CD4-positive, alpha-beta T cell (primary cell): ENCODE measurements at places on chromosomes 6 and 20. TPM values are rescaled to one million over a fixed set of nuclear protein-coding genes. Genes with fewer than 3 reads are reported as not detected.

- H3K27me3 ChIP-seq, result no peaks in the 10 kb centered on the region
- no peak overlapping the region for H3K4me3 ChIP-seq
- H3K36me3 ChIP-seq, result no peaks in the 10 kb centered on the region
- H3K4me1 ChIP-seq, result no peaks in the 10 kb centered on the region
- no peak overlapping the region for H3K27ac ChIP-seq
Observed at GRCh38 chr20:39195582-39196021, 233.5 kb downstream of the DHX35 start.

GRCh38 chr6:34424200-34425131, 1.4 kb downstream of the RPS10 start:
- no peak overlapping the region for H3K27ac ChIP-seq
- DNase-seq, result no peak
- H3K4me3 ChIP-seq, result peak overlapping the region; percentile 75
- peaks cover 52% of the 10 kb centered on the region for H3K36me3 ChIP-seq
- H3K27me3 ChIP-seq, result no peaks in the 10 kb centered on the region
- peaks cover 37% of the 10 kb centered on the region for H3K4me1 ChIP-seq

DNA sequence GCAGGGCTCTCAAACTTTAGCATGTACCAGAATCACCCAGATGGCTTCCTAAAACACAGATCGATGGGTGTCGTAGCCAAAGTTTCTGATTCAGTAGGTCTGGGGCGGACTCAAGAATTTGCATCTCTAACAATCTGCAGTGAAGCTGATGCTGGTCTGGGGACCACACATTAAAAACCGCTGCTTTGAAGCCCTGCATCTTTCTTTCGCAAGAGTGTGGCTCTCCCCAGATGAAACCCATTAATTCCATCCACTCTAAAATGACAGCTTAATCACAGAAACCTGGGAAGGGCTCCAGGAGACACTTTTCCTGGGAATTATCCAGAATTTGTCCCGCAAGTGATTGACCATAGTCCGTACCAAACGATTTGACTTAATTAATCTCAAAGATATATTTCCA, 319.8 kb upstream of the PLCB4 start:
- H3K27me3 ChIP-seq, result no peaks in the 10 kb centered on the region
- no peaks in the 10 kb centered on the region for H3K36me3 ChIP-seq
- no peak for DNase-seq
- H3K4me3 ChIP-seq, result no peak overlapping the region
- H3K4me1 ChIP-seq, result no peaks in the 10 kb centered on the region

- no peak overlapping the region for H3K4me3 ChIP-seq
- peaks cover 53% of the 10 kb centered on the region for H3K36me3 ChIP-seq
- no peaks in the 10 kb centered on the region for H3K27me3 ChIP-seq
- DNase-seq, result no peak
- no peak overlapping the region for H3K27ac ChIP-seq
Observed at GRCh38 chr20:36521526-36521925, 19.8 kb upstream of the MYL9 start.

DNA sequence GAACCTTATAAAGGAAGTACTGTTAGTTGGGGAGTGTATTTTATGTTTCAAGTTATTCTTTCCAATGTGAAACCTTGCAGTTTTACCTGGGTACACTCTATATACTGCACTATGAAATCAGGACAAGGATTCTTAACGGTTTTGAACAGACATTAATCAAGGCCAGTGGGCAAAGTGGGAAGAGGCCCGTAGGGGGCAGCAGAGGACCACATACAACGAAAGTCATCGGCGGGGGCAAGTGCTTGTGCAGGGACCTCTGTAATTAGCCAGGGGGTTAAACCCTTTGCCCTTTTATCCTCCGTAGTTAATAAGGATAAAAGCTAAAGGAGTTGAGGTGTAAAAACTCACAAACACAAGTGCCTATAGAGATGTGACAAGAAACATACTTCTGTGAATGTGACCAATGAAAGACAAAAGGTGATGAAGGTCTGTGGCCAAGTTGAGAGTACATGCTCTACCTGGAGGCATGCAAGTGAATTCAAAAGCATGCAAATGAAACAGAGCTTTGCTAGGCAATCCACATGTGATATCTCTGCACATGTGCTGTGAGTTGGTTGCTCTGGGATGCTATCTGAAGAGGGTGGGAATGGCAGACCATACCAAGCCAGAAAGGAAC, 392.7 kb upstream of the MAN1A1 start:
- peaks cover 3% of the 10 kb centered on the region for H3K4me1 ChIP-seq
- H3K27ac ChIP-seq, result no peak overlapping the region
- no peaks in the 10 kb centered on the region for H3K27me3 ChIP-seq
- DNase-seq, result peak; percentile 56

DNA sequence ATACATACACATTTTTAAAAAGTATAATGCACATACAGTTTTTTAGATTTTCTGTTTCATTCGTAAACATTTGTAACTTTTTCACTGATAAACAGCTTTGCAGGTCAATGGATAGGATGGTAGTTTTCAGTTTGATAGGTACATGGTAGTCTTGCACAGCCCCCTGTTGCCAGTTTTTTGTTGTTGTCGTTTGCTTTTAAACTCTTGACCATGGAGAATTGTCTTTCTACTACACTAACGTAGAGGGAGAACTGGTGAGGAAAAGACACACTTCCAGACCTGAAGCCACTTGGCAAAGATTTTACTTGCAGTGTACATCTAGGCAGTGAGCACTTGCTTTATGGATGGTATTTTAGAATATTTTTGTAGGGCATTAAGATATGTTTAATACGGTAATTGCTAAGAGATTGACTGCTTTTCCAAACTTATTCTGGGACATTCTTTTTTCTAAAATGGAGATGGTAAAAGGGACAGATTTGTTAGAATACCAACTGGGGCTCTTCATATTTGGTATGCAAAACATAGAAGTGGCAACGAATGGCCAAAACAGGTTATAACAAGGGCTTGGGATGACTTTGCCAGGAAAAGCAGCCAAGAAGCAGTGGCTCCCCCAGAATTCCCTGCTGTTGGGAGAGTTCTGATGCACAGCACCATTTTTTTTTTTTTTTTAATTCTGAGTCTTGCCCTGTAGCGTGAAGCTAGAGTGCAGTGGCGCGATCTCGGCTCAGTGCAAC, 1.5 kb downstream of the PYGB start:
- no peak overlapping the region for H3K27ac ChIP-seq
- H3K4me3 ChIP-seq, result peak overlapping the region; percentile 94
- DNase-seq, result no peak
- no peaks in the 10 kb centered on the region for H3K27me3 ChIP-seq

DNA sequence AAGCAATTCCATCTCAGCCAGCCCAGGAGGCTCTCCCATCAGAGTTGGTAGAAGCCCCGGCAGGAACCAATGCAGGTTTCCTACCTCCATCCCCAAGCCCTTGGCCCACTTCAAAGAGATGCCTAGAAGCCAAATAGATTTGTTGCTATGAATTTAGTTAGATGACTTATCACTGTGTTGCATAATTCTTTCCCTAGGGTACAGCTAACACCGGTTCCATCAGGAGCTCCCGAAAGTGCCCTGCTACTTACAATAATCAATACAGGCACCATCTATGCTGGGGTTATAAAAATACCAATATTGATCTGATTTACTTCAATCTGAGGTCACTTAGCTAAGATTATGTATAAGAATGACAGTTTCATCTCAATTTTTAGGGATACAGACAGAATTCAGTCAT, 113.0 kb downstream of the MAP7 start:
- DNase-seq, result no peak
- H3K27me3 ChIP-seq, result no peaks in the 10 kb centered on the region
- no peaks in the 10 kb centered on the region for H3K36me3 ChIP-seq

DNA sequence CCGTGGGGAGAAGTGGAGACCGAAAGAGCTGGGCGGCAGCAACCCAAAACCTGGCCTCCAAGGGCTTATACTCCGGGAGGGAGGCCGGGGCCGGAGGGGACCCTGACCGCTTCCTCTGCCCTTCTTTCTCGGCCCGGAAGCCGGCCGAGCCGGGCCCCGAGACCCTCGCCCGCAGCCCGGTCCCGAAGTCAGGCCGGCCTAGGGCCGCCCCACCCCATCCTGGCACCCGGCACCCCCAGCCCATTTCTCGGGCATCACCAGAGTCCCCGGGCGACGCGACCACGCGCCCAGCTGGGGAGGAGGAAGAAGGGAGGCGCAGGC, 572 bp upstream of the ZDHHC14 start:
- no peak for DNase-seq
- H3K4me3 ChIP-seq, result peak overlapping the region; percentile 95
- H3K27ac ChIP-seq, result peak overlapping the region; percentile 73

DNA sequence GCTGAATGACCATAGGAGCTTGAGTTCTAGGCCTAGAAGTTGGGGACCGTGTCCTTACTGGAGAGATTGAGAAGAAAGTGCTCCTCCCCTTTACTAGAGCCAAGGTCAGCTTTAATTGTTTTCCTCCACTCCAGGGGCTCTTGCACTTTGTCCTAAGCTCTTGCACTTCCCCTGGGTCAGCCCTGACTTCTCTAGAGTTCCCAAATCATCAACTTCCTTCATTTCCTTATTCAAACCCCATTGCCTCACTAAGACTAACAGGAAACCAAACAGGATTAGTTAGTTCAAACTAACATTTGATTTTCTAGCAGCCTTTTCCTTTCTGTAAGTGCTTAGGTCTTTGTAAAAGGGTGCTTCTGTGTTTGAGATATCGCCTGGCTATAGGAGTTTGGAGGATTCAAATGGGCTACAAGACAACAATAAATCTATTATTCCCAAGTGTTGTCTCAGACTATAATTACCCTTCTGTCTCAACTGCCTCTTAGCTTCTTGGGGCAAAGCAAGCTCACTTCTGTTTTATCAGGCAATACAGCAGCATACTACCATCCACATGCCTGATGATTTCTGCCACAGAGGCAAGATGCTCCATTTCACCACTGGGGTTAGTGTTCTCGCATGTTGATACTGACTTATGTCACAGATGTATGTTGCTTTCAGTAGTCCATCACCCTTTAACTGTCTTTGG, 12.8 kb upstream of the DTNBP1 start:
- H3K4me3 ChIP-seq, result no peak overlapping the region
- H3K27me3 ChIP-seq, result no peaks in the 10 kb centered on the region
- no peaks in the 10 kb centered on the region for H3K36me3 ChIP-seq
- no peak overlapping the region for H3K27ac ChIP-seq

DNA sequence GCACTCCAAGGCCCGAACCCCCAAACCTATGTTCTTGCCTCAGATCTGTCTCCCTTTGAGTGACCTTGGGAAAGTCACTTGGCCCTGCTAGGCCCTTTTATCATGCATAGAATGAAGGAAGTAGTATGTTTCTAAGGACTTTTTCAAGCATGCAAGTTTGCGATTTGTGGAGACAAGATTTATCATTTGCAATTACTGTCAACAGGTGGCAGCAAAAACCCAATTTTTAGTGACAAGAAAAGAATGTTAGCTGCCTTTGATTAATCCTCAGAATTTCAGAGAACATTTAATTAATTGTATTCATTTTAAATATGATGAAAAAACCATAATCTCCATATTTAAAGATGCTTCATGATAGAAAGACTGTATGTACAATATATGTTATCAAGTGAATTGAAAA, 28.3 kb upstream of the PREP start:
- H3K27ac ChIP-seq, result no peak overlapping the region
- no peaks in the 10 kb centered on the region for H3K36me3 ChIP-seq
- H3K27me3 ChIP-seq, result peaks cover 5% of the 10 kb centered on the region
- peak; percentile 62 for DNase-seq
- H3K4me1 ChIP-seq, result no peaks in the 10 kb centered on the region

DNA sequence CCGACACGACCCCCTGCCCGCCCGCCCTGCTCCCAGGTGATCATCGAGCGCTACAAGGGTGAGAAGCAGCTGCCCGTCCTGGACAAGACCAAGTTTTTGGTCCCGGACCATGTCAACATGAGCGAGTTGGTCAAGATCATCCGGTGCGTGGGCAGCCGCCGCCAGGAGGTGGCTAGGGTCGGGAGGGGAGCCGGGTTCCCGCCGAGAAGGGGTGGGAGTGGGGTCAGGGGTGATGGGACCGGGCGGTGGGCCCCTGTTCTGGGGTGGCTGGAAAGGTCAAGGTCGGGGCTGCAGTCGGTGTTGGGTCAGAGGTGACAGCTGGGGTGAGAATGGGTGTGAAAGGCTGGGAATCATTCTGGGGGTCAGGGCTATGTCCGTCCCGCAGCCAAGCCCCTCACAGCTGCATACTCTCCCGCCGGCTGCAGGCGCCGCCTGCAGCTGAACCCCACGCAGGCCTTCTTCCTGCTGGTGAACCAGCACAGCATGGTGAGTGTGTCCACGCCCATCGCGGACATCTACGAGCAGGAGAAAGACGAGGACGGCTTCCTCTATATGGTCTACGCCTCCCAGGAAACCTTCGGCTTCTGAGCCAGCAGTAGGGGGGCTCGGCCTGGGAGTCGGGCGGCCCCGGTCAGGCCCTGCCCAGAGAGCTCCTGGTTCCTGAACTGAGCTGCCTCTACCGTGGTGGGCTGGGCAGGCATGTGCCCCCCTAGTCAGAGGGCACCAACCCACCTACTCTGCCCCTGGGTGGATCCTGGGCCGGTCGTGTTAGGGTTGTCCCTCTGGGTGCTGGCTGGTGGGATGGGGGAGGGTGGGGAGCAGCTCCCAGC, 1.0 kb downstream of the MAP1LC3A start:
- no peak for DNase-seq
- H3K27ac ChIP-seq, result no peak overlapping the region
- no peak overlapping the region for H3K4me3 ChIP-seq
- peaks cover 11% of the 10 kb centered on the region for H3K4me1 ChIP-seq
- no peaks in the 10 kb centered on the region for H3K27me3 ChIP-seq

OR2H2 gene
- not detected for total RNA-seq

DNAH8 gene
- total RNA-seq, result 0.03 TPM

GNMT gene
- total RNA-seq, result 2.1 TPM

PLEKHG1 gene
- total RNA-seq, result 1.8 TPM
